ENCODE measurements at places on chromosomes 4 and X. TPM values are rescaled to one million over a fixed set of nuclear protein-coding genes. Genes with fewer than 3 reads are reported as not detected.

DNA sequence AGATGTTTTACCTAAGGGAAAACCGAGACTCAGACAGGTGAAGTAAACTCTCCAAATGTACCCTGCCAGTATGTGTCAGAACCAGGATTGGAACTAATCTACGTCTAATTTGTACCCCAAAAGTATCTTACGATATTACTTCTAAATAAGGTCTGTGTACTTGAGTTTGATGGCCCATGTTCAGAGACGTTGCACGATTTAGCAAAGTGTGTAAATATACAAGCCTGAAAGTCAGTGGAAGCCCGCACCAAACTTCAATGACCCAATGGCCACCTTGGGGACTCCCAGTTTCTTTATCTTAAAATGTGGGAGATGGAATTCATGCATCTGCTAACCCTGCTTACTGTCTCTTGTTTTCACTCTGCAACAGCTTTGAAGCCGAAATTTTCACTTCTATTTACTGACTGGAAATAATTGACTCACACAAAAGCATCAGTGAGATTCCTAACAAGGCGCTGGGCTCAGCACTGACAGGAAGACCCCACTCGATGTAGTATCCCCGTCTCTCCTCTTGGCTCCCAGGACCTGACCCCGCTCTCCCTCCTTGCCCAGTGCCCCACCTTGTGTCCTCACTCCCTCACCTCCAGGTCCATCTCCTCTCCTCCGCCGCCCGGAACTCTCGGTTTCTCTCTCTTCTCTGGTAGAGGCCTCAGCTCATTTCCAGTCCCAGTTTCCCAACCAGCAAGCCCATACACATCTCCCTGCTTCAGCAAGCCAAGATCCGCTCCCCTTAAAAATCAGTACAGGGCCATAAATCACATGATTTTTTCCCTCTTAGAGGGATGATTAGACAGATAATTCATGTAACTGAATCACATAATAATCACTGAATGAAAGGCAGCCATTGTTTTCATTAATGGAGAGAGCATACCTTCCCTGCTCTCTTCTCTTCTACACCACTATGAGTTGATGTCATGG lies 42.8 kb downstream of the ENPP6 start:
- no peak for DNase-seq
- no peaks in the 10 kb centered on the region for H3K4me1 ChIP-seq
- no peaks in the 10 kb centered on the region for H3K36me3 ChIP-seq
- no peaks in the 10 kb centered on the region for H3K27me3 ChIP-seq

TMEM156 gene
- 11.4 TPM for total RNA-seq

DNA sequence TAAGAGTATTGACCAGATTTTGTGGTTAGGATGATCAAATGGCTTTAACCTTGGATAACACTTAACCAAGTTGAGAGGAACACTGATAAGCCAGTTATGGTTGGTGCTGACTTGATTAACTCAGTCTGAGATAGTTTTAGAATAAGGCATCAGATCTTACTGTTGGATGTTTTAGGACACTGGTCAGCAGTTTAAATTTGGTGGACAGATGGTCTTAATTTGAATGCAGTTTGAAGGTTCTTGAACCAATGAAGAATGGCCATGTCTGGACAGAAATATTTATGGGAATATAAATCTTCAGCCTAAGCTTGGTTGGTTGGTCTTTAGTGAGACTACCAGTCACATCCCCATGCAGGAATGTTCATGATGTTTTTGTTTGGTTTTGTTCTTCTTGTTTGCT lies 2.6 kb upstream of the GIMD1 start:
- H3K27me3 ChIP-seq, result no peaks in the 10 kb centered on the region
- H3K4me3 ChIP-seq, result no peak overlapping the region
- no peaks in the 10 kb centered on the region for H3K4me1 ChIP-seq

- no peak overlapping the region for H3K4me3 ChIP-seq
- H3K27me3 ChIP-seq, result no peaks in the 10 kb centered on the region
- H3K27ac ChIP-seq, result no peak overlapping the region
- H3K4me1 ChIP-seq, result no peaks in the 10 kb centered on the region
- H3K36me3 ChIP-seq, result no peaks in the 10 kb centered on the region
Observed at GRCh38 chr4:126136922-126137781, 822.4 kb downstream of the FAT4 start.

FAM47A gene
- not detected for total RNA-seq

SSX3 gene
- total RNA-seq, result not detected

DNA sequence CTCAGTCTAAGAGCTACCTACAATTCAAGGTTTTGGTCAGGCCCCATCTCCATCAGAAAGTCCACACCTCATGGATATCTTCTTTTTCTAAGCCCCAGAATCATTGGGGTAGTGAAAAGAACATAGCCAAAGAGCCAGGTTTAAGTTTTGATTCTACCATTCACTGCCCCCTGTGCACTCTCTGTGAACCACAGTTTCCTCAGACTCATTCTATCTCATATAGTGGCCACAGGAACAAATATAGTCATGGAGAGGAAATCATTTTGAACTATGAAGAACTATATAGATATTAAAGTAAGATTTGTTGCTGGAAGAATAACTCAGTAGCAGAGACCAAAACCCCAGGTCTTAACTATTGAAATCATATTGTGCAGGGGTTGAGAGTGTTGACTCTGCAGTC lies 3.3 kb downstream of the SYTL5 start:
- H3K27me3 ChIP-seq, result no peaks in the 10 kb centered on the region
- H3K4me1 ChIP-seq, result no peaks in the 10 kb centered on the region
- no peaks in the 10 kb centered on the region for H3K36me3 ChIP-seq

- H3K4me3 ChIP-seq, result no peak overlapping the region
- H3K4me1 ChIP-seq, result no peaks in the 10 kb centered on the region
- H3K36me3 ChIP-seq, result no peaks in the 10 kb centered on the region
- no peak for DNase-seq
- H3K27me3 ChIP-seq, result no peaks in the 10 kb centered on the region
- no peak overlapping the region for H3K27ac ChIP-seq
Observed at GRCh38 chrX:103480526-103480925, 38.8 kb downstream of the RAB40A start.

DNA sequence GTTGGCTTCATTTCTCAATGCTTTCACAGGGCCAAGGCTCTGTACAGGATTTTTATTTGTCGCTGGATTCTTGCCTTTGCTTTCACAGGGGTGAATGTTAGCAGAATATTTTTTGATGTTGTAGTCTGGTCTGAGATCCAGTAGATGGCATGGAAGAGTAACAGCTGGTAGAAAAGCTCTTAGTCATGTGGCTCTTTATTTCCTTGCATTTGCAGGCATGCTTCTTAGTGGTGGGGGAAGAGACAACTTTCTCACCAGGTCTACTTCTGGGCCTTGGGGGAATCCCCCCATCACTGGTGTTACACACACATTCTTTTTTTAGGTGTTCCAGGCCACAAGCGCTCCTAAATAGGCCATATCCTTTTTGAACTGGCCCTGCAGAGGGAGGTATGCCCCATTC lies 58.2 kb upstream of the DKK2 start:
- no peaks in the 10 kb centered on the region for H3K36me3 ChIP-seq
- H3K4me3 ChIP-seq, result no peak overlapping the region
- DNase-seq, result no peak
- no peaks in the 10 kb centered on the region for H3K27me3 ChIP-seq
